ENCODE measurements at places on chromosomes 16 and 17.

DNA sequence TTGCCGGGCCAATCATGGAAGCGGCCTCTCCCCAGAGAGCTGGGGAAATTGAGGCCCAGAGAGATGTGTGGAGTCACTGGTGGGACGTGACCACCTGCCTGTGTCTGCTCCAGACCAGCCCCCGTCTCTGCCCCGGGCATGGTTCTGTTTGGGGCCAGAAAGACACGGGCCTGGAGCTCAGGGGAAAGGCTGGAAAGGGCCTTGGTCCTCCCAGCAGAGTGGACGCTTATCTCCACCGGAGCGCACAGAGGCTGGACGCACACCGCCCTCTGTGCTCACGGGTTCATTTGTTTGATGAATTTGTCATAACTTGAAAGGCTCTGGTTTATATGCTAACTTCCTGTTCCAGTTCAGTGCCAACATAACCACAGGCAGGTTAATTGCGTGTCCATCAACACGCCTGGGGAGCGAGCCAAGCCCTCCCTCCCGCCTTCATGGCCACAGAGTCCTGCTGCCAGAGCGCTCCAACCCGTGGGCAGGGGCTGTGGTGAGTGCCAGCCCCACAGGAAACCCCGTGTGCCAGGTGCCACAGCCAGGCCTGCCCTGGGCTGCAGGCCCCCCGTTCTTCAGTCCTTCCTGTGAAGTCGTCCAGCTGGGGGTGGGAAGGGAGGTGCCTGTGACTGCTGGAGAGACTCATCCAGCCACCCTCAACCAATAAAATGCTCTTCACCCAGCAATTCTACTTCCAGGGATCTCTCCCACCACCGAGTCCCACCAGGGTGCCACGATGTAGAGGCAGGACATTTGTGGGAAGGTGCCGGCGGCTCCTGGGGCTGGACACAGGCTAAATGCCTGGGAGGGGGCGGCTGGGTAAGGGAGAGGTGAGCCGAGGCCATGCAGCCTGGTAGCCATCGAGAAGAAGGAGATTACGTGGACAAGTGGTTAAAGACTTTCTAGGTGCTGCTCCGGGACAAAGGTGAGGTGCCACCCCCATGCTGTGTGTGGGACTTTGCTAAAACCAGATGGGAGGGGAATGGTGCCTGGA lies 29.4 kb upstream of the BAHCC1 start:
- DNase-seq: no peak

- no peak for DNase-seq
These were observed 1159.1 kb upstream of the CDH8 start for GRCh38 chr16:63195336-63195735.

DNA sequence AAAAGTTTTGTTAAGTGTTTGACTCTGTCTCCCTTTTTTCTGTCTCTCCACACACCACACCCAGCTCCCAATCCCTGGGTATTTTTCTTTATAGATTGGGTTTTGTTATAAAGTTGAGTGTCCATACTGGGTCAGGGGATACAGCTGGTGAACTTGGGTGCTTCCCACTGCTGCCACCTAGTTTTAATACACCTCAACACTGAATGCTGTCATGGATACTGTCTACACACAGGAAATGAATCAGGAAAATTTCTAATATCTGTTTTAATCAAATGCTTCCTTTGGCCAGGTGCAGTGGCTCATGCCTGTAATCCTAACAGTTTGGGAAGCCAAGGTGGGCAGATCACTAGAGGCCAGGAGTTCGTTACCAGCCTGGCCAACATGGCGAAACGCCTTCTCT lies 5.3 kb upstream of the TAOK1 start:
- DNase-seq: no peak

DNA sequence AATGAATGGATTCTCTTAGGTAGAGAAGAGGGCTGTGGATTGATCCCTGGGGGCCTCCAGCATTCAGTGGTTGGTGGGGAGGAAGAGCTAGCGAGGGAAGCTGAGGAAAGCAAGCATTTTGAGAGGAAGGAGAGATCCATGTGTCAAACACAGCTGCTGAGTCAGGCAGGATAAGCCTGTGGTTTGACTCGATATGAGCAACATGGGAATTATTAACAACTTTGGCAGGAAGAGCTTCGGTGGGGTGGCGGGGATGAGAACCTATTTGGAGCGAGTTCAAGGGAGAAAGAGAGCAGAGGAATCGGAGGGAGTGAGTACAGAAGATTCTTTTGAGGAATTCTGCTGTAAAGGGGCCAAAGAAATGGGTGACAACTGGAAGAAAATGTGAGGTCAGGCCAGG lies 59.5 kb upstream of the CDC42EP4 start:
- DNase-seq: no peak

DNA sequence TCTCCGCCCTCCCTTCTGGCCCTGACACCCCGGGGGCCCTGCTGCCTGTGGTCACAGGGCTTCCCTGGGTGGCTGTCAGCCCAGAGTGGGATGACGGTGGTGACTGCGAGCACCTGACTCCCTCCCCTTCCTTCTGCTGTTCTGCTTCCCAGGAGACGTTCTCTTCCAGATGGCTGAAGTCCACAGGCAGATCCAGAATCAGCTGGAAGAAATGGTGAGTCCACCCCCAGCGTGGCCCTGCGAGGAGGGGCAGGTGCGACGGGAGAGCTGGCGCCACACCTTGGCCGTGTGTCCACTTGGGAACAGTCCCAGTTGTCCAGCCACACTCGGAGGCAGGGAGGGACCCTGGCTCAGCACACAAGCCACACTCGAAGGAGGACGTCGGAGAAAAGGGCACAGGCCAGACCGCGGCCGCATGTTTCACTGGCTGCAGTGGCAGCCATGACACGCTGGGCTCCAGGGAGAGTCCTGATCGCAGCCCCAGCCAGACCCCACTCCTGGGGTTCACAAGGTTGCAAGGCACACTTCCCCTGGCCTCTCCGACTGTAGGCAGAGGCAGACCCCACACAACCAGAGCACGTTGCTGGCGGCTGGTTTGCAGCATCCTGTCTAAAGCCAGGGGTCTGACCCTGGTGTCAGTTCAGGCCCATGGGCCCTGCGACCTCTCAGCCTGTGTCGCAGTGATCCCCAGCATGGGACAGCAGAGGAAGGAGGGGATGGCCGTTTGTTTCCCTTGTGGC lies 49.9 kb downstream of the BAIAP2 start:
- DNase-seq: no peak

GRCh38 chr16:51243936-51244436 lies 92.9 kb upstream of the SALL1 start:
- no peak for DNase-seq

DNA sequence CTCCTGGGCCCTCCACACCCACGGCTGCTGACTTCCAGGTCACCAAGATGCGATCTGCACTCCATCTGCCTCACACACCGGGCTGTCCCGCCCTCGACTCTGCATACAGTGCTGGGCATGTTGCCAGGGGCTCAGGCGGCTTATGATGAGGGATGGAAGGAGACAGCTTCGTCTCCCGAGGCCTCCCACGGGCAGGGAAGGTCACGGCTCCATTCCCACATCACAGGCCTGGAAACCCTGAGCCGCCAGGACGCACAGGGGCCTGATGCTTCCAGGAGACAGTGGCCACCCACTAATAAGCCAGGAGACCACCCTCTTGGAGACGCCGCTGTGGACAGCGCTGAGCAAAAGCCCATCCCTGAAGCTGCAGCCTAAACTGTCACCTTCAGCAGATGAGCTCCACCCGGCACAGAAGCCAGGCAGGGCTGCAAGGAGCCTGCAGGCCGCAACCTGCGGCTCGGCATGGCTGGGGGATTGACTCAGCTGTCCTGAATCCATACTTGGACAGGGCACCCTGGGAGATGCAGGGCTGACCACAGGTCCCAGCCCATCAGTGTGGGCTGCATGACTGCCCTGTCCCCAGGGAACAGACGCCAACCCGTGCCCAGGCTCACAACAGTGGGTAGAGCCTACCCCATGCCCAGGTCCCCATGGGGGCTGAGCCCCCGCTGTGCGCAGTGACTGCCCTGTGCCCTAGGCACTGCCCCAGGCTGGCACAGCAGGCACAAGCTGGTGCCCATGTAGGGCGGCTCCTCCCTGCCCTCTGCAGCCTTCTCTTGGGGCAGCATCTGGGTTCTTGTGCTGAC lies 34.4 kb downstream of the SLC7A5 start:
- DNase-seq: no peak

DNA sequence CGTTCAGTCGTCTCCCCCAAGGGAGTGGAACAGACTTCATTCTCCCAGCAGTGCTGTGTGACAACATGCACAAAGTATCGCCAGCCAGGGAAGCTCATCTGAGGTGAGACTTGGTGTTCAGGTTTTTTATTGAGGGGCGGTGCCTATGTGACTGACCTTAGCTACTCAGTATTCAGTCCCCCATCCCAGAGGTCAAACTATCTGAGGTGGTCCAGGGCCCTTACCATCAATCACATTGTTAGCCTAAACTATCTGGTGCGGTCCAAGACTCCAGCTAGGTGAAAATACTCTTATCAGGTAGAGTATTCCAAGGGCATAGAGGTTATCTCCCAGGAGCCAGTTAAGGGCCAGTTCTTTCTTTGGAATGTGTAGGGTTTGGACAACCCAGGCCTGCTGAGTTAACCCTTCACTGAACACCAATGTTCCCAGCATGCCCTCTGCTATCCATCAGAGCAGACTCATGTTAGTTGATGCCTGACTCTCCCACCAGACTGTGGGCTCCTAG lies 5.4 kb upstream of the CACNG1 start:
- DNase-seq: no peak

DNA sequence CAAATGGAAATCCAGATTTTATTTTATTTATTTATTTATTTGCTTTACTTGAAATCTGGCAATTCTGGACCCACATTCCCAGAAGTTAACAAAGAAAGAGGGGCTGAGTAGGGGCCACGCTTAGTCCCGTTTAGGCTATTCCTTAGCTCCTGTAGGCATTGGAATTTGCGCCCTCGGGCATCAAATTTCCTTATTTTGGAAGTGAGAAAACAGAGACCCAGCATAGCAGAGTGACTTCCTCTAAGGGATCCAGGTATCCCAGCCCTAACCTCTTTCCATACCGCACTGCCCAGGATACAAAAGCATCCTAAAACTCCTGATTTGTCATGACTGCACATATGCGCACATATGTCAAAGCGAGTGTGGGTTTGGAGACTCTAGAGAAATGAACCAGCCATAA lies 19.0 kb upstream of the SMG1 start:
- no peak for DNase-seq
